Epithelial cell of umbilical artery (primary cell): ENCODE measurements at places on chromosomes 7 and 10. TPM values are rescaled to one million over a fixed set of nuclear protein-coding genes. Genes with fewer than 3 reads are reported as not detected.

EBF3 gene
- total RNA-seq: under 0.01 and 0.15 TPM in 2 replicates

HPSE2 gene
- total RNA-seq: not detected in 2 replicates

DYNC1I1 gene
- total RNA-seq: under 0.01 and 1.8 TPM in 2 replicates

ZRANB1 gene
- total RNA-seq: 16.9 and 20.8 TPM in 2 replicates

PILRB gene
- total RNA-seq: 3.9 and 6.4 TPM in 2 replicates

TMEM273 gene
- total RNA-seq: 2.6 and 9.7 TPM in 2 replicates

NPY4R gene
- total RNA-seq: not detected in 2 replicates

PAX4 gene
- not detected in 2 replicates for total RNA-seq

UNCX gene
- total RNA-seq: not detected in 2 replicates

MAGI2 gene
- total RNA-seq: 0.97 and 2.1 TPM in 2 replicates

NEBL gene
- 0.65 and 1.7 TPM in 2 replicates for total RNA-seq

NOM1 gene
- 17.5 and 20.1 TPM in 2 replicates for total RNA-seq

IL2RA gene
- total RNA-seq: not detected in 2 replicates

CHAT gene
- total RNA-seq: not detected in 2 replicates

MPP7 gene
- 0.30 and 0.32 TPM in 2 replicates for total RNA-seq

MCM7 gene
- total RNA-seq: 104 and 124 TPM in 2 replicates

TIMM23B gene
- total RNA-seq: 16.9 and 21.0 TPM in 2 replicates

CLRN3 gene
- not detected in 2 replicates for total RNA-seq

CLEC5A gene
- not detected in 2 replicates for total RNA-seq

AGR3 gene
- not detected in 2 replicates for total RNA-seq

LIPN gene
- not detected in 2 replicates for total RNA-seq

UTF1 gene
- total RNA-seq: not detected in 2 replicates

GALNT17 gene
- not detected in 2 replicates for total RNA-seq

TFPI2 gene
- 40.3 and 254 TPM in 2 replicates for total RNA-seq

ACTL6B gene
- total RNA-seq: not detected in 2 replicates
